ENCODE measurements at places on chromosomes 11 and 22.
A peak's percentile ranks its signal among the peaks of the same experiment; 100 is the strongest.

DNA sequence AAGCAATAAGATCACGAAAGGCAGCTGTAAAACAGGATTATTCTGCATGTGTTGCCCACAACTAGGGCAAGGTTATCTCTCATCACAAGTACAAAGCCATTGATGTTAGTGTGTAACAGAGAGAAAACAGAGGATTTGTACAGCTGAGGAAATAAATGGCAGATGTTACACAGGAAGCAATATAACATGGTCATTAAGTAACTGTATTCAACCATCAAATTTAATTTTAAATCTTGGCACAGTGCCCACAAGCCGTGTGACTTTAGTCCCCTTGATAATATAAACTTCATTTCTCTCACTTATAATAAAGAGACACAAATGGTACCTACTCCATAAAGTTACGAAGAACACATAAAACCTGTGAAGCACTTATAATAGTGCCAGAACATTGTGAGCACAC lies 17.3 kb downstream of the OR51E2 start:
- no peak for DNase-seq

- peak; percentile 76 for DNase-seq
Measured at GRCh38 chr11:18748766-18749365, 22.9 kb upstream of the IGSF22 start.

DNA sequence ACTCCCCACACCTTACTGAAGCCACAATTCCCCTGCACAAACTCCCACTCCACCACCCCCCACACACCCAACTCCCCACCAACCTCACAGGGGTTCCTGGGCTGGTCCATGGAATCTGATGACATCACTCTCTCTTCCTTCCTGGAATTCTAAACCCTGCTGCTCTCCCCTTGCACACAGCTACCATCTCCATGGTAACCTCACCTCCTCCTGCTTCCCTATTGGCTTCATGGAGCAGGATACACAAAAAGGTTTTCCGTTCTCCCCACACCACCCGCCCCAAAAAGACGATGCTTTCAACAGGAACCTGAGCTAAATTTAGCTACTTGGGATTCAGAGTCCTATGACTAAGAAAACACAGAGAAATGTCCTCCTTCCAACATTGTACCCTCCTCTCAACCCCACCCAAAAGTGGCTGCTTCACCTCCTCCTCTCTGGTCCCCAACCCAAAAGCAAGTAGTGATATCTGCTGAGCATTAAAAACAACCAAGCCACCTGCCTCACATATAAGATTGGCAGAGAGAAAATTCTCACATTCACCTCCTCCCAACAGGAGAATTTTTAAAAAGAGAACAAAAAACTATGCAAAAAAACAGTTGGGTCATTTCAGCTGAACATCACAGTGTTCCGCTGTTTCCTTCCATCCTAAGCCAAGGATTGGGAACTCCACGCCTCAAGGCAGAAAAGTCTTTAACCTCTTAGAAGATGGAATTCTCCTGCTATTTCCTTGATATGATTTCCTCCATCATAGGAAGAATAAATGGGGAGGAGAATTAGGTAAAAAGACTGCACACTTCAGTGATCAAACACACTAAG lies 66.9 kb downstream of the RBFOX2 start:
- peak; percentile 36 for DNase-seq

- DNase-seq: no peak
Measured at GRCh38 chr22:20865875-20866445, 7.2 kb downstream of the SNAP29 start.

- no peak for DNase-seq
Measured at GRCh38 chr11:74776546-74776945, 27.9 kb downstream of the RNF169 start.

DNA sequence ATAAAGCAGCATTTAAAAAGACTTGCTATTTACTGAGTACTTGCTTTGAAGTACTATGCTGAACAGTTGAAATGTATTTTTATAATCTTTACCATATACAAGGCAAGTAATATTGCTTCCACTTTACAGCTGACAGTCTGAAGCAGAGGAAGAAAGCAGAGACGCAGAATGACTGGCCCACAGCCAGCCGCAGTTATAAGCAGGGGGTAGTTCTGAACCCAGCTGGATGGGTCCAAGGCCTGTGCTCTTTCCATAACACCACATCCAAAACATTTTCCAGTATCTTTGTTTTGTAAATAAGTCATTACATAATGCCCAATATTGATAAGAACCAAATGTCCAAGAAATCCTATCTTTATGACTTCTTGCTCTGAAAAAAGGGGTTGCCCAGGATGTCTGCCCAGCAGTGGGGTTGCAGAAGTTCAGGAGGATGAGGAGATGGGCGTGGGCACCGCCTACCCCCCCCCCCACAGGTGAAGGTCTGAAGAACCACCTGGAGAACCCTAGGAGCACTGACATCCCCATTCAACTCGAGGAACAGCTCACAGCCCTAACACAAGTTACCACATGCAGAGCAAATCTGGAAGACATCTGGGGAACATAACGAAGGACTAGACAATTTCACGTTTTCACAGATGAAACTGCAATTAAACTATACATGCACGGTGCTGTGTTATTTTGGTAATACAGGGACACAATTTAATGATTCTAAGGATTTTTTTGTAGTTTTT lies 24.2 kb upstream of the YPEL1 start:
- DNase-seq: peak; percentile 43

DNA sequence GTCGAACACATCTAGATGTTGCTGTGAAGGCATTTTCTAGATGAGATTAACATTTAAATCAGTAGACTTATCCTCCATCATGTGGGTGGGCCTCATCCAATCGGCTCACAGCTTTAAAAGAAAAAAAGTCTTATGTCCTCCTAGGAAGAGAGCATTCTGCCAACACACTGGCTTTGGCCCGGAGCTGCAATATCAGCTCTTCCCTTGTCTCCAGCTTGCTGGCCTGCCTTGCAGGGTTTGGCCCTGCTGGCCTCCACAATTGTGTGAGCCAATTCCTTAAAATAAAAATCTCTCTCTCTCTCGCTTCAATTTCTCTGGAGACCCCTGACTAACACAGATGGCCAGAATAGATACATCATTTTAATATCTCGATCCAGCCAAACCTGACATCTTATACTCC lies 13.1 kb upstream of the ABCC8 start:
- no peak for DNase-seq

- peak; percentile 83 for DNase-seq
Measured at GRCh38 chr11:113474362-113475159, 637 bp downstream of the DRD2 start.

DNA sequence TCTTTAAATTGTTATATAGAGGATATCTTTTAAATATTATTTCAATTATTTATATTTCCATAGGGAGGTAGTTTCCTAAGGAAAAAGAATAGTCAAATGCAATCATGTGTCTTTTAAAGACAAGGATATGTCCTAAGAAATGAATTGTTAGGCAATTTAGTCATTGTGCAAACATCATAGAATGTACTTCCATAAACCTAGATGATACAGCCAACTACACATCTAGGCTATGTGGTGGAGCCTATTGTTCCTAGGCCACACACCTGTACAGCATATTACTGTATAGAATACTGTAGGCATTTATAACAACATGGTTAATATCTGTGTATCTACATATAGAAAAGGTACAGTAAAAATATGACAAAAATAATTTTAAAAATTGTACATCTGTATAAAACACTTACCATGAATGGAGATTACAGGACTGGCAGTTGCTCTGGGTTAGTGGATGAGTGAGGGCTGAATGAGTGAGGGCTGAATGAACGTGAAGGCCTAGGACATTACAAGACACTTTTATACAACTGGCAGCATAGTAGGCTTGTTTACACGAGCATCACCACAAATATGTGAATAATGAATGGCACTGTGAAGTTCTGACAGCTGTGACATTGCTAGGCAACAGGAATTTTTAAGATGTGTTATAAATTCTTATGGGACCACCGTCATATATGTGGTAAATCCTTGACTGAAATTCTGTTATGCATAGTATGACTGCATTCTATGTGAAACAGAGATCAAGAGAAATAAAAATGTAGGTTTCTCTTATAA lies 1879.0 kb upstream of the RAG2 start:
- no peak for DNase-seq

DNA sequence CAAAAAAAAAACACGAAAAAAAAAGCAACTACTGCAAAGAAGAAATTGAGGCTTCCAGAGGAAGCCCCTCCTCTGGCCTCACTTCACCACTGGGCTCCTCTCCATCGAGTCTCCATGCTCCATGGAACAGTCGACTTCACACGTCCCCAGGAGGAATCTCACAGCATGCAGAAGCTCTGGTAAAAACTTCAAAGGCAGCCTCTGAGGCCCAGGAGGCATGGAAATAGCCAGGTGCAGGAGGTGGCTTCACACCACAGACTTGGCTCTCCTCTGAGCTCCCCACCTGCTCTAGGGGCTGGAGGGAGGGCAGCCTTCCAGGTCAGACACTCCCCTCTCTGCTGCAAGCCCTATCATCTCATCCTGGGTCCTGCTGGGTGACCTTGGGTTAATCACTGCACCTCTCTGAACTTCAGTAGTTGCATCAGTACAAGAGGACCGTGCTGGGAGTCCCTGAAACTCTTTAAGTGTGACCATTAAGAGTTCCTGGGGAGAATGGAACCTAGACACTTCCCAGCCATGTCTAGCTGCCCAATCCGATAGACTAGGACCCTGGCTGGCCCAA lies 8.2 kb downstream of the PDE2A start:
- no peak for DNase-seq

DNA sequence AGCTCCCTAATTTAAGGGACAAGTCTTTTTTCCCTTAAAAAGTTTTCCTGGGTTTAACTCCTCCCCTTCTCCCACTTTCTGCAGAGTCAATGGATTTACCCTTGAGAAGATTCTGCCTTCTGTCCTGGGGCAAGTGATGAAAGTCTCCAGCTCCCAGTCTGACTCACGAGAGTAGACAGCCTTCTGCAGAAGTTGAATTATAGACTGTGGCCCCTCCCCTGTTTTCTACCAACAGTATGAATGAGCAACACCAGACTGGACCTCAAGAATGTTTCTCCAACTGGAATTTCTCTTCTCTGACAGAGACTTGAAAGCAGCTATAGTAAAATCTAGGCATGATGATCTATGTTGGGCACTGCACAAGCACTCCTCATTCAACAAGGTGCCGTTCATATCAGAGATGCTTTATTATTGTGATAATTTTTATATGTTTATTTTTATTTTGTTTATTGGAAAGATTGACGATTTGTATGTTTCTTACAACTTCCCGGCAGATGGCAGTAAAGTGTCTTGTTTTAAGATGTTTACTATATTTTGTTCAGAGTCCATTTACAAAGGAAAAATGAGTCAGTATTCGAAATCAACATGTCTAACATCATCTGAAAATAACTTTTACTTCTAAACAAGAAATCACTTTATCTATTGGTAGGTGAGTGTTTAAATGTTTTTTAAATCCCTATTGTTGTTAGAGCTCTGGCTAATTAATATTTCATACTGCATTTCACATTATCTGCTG lies 56.6 kb downstream of the LMO2 start:
- DNase-seq: no peak

DNA sequence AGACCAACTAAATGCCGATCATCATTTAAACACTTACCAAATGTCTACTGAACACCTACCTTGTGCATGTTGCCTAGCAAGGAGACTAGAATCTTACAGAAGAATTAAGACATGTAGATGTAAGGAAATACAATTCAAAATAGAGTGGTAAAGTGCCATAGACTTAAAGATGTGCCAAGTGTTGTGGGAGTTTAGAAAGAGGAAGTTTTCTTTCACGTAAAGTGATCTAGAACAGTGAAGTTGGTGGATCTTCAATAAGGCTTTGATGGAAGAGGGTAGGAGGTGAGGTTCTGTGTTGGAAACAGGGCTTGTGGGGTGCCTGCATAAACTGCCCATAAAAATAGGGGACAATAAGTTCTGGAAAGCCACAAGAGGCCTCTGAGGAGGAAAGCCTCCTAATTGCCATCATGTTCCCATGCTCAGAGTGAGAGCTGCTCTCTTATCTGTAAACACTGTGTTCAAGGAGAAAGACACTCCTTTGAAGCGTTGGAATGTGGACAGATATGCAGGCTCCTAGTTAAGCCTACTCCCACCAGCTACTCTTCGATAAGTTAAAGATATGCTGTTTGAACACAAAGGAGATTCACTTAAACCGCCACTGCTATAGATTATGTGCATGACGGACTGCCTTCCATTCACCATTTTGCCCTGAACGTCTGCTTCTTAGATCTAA lies 66.7 kb downstream of the HSD17B12 start:
- no peak for DNase-seq

- DNase-seq: no peak
Measured at GRCh38 chr11:76209375-76209972, 3.2 kb upstream of the WNT11 start.

- DNase-seq: no peak
Measured at GRCh38 chr22:44102856-44103255, 77.9 kb upstream of the PARVG start.

DNA sequence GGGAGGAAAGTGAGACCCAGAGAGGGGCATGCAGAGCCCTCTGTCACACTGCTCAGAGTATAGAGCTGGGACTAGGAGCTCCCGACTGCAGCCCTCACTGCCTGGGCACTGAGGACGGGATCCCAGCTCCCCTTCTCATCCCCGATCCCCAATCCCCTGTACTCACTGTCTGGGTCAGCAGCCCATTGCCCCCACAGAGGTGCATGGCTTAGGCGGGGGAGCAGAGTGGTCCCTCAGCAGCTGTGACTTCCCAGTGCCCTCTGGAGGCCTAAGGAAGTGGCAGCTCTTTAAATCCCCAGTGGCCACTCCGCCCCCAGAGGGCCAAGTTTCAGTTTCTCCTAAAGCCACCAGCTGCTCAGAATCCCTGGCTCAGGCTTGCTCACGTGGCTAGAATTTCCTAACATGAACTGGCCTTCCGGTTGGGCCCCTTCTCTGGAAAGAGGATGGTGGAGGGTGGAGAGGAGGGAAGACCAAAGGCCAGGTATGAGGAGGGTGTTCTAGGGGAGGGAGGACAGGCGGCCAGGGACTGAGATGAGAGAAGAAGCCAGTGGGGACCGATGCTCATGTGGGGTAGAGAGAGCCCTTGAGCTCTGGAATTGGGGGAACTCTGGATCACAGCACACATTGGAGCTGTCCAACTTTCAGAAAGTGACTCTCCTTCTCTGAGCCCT lies at the start of gene BATF2:
Gene BATF2, minus strand, starts transcription at position 262 of the 671 bp plus-strand sequence. Its CDS starts 57 bp downstream, at position 205.
- peak; percentile 45 for DNase-seq

- peak; percentile 84 for DNase-seq
Measured at GRCh38 chr22:19730655-19731360, 7.5 kb downstream of the GP1BB start.

DNA sequence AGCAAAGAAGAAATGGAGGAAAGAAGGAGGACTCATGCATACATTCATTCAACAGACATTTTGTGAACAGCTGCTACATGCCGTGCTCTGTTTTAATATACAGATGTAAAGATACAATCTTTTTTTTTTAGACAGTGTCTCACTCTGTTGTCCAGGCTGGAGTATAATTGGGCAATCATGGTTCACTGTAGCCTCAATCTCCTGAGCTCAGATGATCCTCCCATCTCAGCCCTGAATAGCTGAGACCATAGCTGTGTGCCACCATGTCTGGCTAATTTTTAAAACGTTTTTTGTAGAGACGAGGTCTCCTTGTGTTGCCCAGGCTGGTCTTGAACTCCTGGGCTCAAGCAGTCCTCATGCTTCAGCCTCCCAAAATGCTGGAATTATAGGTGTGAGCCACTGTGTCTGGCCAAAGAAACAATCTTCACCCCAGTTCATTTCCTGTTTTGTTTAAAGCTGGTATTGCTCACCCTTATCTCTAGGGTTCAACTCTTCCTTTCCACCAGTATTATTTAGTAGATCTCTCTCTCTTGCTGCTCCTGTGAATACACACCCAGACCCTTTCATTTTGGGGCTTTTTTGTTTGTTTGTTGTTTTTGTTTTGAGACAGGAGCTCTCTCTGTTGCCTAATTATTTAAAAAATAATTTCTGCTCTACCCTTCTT lies 69.8 kb downstream of the RNF169 start:
- DNase-seq: no peak

GRCh38 chr11:326842-327580 lies 6.4 kb upstream of the IFITM3 start:
- DNase-seq: peak; percentile 45

Measured in head of caudate nucleus (tissue), 42 donors.